ENCODE measurements at places on chromosomes 5 and 9. TPM values are rescaled to one million over a fixed set of nuclear protein-coding genes. Genes with fewer than 3 reads are reported as not detected.

DNA sequence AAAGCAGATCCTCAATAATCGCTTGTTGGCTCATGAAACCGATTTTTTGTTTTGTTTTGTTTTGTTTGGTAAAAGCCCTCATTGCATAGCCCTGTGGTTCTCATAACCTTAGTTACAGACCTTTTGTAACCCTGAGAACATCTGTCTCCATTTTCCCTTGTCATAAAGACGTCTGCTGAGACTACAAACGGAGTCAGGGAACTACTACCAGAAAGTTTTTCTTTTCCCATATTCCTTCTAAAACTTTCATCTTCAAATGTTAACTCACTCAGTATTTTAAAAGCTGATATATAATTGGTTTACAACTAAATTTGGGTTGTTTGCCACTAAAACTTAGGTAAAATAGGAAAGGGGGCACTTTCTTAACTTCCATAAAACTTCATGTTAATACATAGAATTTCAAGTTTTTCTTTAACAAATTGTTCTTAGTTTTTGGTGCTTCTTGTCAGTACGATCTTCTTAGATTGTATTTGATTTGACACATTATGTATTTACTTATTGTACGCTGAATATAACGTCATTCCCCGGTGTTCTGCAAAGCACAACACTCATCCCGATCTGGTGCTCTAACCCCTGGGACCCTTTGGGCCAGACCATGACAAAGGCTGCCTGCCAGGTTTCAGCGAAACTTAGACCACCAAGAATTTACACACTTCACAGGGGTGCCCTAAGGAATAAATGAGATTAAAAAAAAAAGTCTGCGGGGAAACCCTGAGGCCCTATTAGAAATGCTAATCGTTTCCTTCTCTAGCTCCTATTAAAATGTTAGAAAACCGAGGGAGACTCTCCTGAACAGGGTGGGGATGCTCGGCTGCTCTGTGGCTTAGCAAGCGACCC is 1.1 kb upstream of the ANP32B start:
- no peaks in the 10 kb centered on the region for H3K36me3 ChIP-seq
- peak overlapping the region; percentile 99 for H3K27ac ChIP-seq
- peaks cover 8% of the 10 kb centered on the region for H3K4me1 ChIP-seq
- H3K27me3 ChIP-seq, result no peaks in the 10 kb centered on the region
- peak overlapping the region; percentile 99 for H3K4me3 ChIP-seq

- no peaks in the 10 kb centered on the region for H3K36me3 ChIP-seq
- H3K4me3 ChIP-seq, result no peak overlapping the region
- DNase-seq, result no peak
- no peaks in the 10 kb centered on the region for H3K27me3 ChIP-seq
- H3K4me1 ChIP-seq, result no peaks in the 10 kb centered on the region
- no peak overlapping the region for H3K27ac ChIP-seq
These were observed 16.3 kb upstream of the OBP2B start for GRCh38 chr9:133225171-133226011.

DNA sequence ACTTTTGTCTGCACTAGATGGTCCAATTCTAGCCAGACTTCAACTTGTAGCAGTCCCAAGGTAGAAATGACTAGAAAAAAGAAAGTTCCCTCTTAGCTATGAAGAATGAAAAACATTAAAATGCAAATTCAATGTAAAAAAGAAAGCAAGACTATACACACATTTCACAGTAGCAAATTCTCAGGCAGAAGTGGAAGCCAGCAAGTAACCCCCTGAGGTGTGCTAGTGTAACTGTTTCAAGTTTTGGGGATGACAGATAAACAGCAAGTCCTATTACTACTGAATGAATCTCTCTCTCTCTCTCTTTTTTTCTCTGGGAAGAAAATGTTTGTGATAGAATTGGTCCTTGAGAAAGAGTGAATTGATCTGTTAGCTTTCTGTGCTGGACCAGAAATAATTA is 185.6 kb downstream of the EFNA5 start:
- DNase-seq, result no peak
- H3K4me3 ChIP-seq, result no peak overlapping the region
- H3K27ac ChIP-seq, result no peak overlapping the region
- H3K27me3 ChIP-seq, result no peaks in the 10 kb centered on the region

DNA sequence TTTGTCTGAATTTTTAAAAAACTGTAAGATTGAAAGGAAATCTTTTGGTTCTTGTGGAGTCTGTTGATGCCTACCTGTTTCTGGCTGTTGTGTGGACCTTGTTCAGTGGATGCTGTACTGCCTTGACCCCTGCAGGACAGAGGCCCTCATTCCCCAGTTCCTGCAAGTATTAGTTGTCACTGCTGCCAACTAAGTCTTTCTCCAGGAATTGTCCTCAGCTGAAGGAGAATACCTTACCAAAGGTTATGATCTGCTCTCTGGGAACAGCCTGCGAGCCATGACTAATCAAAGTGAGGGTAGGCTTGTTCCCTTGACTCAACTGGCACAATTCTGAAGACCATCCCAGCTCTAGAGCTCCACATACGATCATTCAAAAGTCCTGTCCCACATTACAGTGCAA is 145.3 kb upstream of the FST start:
- no peaks in the 10 kb centered on the region for H3K36me3 ChIP-seq
- H3K27me3 ChIP-seq, result no peaks in the 10 kb centered on the region
- no peak overlapping the region for H3K27ac ChIP-seq

The RPS14 gene
- 3,271 TPM for total RNA-seq

The FOXD4L3 gene
- not detected for total RNA-seq

DNA sequence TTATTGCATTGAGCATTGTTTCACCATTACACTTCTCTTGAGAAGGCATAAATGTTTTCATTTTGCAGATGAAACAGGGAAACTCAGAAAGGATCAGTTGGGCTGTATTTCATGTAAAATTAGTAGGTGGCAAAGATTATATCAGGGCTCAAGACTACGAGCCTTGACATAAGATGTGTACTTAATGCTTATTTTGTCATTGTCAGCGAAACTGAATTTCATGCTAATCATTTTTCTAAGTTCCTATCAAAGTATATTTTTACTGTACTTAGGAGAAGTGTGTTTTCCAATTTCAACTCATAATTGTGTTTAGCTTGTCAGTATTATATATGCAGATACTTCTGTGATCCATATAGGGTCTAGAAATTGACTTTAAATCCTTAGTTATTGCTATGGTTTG is 123.8 kb downstream of the FBXL7 start:
- H3K36me3 ChIP-seq, result no peaks in the 10 kb centered on the region
- no peak for DNase-seq
- H3K4me1 ChIP-seq, result no peaks in the 10 kb centered on the region
- H3K27ac ChIP-seq, result no peak overlapping the region
- no peaks in the 10 kb centered on the region for H3K27me3 ChIP-seq

DNA sequence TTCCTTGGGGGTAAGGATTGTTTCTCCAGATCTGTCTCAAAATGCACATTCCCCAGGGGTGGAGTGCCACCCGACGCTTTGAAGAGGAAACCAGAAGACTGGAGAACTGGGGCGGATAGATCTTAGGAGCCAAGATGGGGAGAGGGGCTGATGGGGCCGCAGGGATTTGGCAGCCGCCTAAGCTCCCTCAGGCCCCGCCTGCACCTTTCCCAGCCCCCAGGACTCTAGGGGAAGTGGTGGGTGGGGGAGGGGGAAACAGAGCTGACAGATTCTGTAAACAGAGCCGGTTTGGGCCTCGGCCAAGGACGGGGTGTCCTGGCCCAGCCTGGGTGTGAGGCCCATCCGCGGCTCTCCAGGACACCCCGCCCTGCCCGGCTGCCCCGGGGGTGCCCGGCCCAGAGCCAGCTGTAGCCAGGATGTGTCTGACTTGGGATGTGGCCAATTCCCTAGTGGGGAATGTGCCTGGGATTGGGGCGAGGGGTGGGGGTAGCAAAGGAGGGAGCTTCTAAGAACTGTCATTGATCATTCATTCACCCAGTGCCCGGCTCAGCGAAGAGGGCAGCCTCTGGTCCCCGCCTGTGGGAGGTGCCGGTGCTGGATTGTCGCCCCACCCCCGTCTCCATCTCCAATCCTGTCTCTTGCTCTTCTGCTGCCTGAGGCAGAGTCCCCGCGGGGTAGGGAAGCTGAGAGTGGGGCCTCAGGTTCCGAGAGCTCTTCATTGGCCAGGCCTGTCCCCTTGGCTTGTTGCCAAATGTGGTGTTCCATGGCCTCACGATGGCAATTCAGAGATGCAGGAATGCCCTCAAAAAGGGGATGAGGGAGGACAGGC is 54.8 kb upstream of the CDKN2AIPNL start:
- H3K4me3 ChIP-seq, result peak overlapping the region; percentile 50
- H3K27ac ChIP-seq, result peak overlapping the region; percentile 91
- no peaks in the 10 kb centered on the region for H3K36me3 ChIP-seq
- no peaks in the 10 kb centered on the region for H3K4me1 ChIP-seq
- DNase-seq, result peak; percentile 97

DNA sequence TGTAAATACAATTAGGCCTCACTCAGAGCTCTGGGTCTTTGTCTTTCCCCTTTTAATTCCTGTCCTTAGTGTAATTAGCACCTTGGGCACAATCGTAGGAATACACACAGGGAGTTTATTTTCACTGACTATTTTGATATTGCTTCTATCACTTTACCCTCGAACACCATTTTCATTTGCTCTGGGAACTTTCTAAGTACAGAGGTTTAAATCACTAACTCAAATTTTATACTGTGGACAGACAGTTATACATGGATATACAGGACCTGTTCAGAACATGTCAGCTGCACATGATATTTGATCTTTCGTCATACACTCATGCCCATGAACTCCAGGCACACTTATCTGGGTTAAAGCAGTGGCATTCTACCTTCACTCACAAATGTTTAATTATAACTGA is 217.8 kb upstream of the TMEM161B start:
- no peaks in the 10 kb centered on the region for H3K36me3 ChIP-seq
- DNase-seq, result no peak
- no peak overlapping the region for H3K27ac ChIP-seq
- H3K4me3 ChIP-seq, result no peak overlapping the region
- no peaks in the 10 kb centered on the region for H3K27me3 ChIP-seq

- no peak overlapping the region for H3K4me3 ChIP-seq
- no peaks in the 10 kb centered on the region for H3K27me3 ChIP-seq
- no peaks in the 10 kb centered on the region for H3K4me1 ChIP-seq
These were observed 6.1 kb upstream of the PTGS1 start for GRCh38 chr9:122364783-122365150.

The SLC27A6 gene
- total RNA-seq, result 12.6 TPM

GRCh38 chr9:114287001-114287762 is 35.7 kb upstream of the ORM1 start:
- H3K4me1 ChIP-seq, result no peaks in the 10 kb centered on the region
- H3K4me3 ChIP-seq, result no peak overlapping the region
- H3K36me3 ChIP-seq, result no peaks in the 10 kb centered on the region
- H3K27me3 ChIP-seq, result no peaks in the 10 kb centered on the region
- no peak overlapping the region for H3K27ac ChIP-seq

GRCh38 chr9:17491780-17492179 is 87.1 kb upstream of the SH3GL2 start:
- no peaks in the 10 kb centered on the region for H3K4me1 ChIP-seq
- no peaks in the 10 kb centered on the region for H3K36me3 ChIP-seq
- no peak overlapping the region for H3K4me3 ChIP-seq
- H3K27ac ChIP-seq, result no peak overlapping the region
- no peaks in the 10 kb centered on the region for H3K27me3 ChIP-seq

The AK8 gene
- total RNA-seq, result 2.6 TPM

The LCN9 gene
- total RNA-seq, result not detected

The DTWD2 gene
- 6.4 TPM for total RNA-seq

The ADGRD2 gene
- total RNA-seq, result 2.9 TPM

DNA sequence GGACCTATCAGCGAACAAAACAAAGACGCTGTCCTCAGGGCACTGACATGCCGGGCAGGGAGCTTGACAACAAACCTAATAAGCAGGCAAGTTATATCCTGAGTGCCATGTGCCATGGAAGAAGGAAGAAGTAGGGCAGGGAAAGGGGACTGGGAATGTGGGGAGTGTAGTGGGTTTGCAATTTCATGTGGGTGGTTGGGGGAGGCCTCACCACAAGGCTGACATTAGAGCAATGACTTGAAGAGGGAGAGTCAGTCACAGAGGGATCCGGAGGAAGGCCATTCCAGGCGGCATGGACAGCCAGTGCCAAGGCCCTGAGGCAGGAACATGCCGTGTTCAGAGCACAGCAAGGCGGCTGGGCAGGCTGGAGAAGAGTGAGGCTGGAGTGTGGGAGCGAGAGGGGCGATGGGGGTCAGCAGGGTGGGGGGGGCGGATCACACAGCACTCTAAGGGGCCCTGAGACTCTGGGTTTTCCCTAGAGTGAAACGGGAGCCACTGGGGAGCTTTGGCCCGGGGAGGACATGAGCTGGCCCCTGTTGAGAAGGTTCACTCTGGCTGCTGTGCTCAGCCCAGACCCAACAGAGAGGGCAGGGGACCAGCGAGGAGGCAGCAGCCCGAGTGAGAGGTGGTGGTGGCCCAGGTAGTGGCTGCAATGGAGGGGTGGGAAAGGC is 86.3 kb downstream of the STK10 start:
- H3K4me3 ChIP-seq, result no peak overlapping the region
- no peak overlapping the region for H3K27ac ChIP-seq
- H3K4me1 ChIP-seq, result peaks cover 3% of the 10 kb centered on the region

The LCP2 gene
- total RNA-seq, result 15.4 TPM

DNA sequence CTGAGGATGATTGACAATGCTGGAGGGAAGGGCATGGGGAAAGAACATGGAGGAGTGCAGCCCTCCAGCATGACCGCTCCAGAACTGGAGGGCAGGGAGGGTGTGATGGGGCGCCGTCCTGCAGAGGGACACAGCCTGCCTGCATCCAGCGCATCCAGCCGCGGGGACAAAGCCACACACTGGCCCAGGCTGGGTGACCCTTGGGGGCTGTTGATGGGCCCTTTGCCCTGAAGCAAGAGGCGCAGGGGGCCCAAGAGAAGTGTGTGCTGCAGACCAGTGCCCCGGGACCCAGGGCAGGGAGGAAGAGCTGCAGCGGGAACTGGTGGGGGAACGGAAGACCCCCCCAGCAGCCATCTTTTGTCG is 169.8 kb upstream of the PPP1R26 start:
- H3K4me3 ChIP-seq, result no peak overlapping the region
- peaks cover 48% of the 10 kb centered on the region for H3K27me3 ChIP-seq
- H3K27ac ChIP-seq, result no peak overlapping the region
- H3K4me1 ChIP-seq, result no peaks in the 10 kb centered on the region

GRCh38 chr9:127611899-127612790 is at the start of gene STXBP1:
Gene STXBP1 (plus strand): TSS chr9:127612277. CDS start chr9:127612404, 127 bp downstream.
- peak within 1 kb of the TSS; percentile 90 for H3K27ac ChIP-seq
- H3K4me3 ChIP-seq, result peak within 1 kb of the TSS; percentile 89
- DNase-seq, result peak; percentile 80
- no peaks in the 10 kb centered on the region for H3K36me3 ChIP-seq
- H3K27me3 ChIP-seq, result no peaks in the 10 kb centered on the region

The PRUNE2 gene
- total RNA-seq, result 4.6 TPM

DNA sequence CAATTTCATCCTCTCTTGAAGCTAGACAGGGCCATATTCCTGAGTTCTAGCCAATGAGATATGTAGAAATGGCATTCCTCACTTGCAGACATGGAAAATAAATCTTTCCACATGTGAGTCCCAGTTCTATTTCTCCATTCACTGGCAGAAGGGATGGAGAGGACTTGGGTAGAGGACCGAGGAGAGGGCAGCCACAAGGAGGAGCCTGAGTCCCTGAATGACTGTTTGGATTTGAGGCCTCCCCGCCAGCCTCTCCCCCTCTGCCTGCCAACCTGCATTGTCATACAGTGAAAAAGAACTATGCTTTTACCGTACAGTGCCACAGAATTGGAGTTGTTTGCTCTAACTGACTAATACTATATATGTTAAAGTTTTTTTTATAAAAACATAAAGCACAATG is 583.0 kb upstream of the WWC1 start:
- no peaks in the 10 kb centered on the region for H3K4me1 ChIP-seq
- DNase-seq, result no peak
- H3K27ac ChIP-seq, result no peak overlapping the region
- no peaks in the 10 kb centered on the region for H3K27me3 ChIP-seq

The HRCT1 gene
- 12.8 TPM for total RNA-seq

The CDHR2 gene
- not detected for total RNA-seq

The IL3 gene
- total RNA-seq, result not detected
